ENCODE measurements at places on chromosomes 7 and 10.

DNA sequence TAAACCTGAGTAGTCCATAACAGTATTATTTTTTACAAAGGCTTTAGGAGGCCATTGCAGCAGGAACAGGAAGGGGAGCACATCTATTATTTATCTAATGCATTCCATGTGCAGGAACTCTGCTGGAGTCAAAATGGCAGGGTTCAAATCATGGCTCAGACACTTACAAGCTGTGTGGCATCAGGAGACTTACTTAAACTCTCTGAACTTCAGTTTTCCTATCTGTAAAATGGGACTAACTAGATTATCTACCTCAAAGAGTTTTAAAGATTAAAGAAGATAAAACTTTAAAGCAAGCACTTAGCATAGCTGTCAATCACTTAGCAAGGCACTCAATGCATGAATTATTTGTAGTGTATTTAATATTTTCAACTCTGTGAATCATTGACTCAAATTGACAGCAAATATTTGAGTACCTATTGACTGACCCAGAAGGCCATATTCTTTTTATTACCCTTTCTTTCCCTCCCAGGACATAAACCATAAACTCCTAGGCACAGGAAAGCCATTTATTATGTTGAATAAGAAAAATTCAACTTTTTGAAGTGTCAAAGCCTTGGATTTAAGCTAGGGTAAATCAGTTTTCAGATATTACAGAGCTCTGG lies 115.8 kb upstream of the FAM204A start:
- no peak for DNase-seq

DNA sequence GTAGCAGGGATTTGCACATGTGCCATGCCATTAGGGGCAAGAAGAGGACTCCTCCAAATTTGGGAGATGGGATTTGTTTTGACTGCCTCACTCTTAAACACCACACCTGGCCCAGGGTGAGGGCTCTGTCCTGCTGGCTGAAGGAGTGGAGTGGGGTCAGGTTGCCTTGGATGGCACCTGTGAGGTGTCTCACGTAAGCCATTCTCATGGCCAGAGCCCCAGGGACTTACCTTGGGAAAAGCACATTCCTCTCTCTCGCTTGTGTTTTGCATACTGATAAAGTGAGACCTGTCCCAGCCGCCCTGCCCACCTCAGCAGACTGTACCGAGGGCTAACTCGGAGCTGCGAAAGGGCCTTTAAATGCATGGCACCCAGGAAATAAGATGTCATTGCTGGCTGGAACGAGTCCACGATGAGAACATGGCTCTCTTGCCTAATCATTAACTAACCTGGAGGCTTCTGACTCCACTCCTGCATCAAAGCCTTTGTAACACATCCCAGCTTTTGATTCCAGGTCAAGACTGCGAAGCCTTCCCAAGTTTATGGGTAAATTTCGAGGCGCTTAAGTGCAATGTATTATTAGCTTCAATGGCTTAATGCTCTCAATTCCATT lies 184.0 kb upstream of the RNF32 start:
- no peak for DNase-seq

DNA sequence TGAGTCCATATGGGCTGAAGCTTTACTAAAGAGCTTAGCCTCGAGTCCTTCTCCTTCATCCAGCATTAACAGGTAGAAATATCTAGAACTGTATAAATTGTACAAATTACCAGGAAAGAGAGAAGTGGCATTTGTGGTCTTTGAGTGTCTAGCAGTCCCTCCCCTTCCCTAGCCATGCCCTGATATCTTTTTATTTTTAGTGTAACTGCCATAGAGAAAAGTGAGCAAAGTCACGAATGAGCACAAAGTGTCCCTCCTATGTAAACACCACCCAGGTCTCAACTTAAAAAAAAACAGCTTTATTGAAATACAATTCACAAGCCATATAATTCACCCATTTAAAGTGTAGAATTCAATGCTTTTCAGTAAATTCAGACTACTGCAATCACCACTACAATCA lies 339.0 kb upstream of the ZMIZ1 start:
- DNase-seq = no peak

- DNase-seq = no peak
Observed at GRCh38 chr7:99452541-99452940, 13.4 kb downstream of the ATP5MF start.

DNA sequence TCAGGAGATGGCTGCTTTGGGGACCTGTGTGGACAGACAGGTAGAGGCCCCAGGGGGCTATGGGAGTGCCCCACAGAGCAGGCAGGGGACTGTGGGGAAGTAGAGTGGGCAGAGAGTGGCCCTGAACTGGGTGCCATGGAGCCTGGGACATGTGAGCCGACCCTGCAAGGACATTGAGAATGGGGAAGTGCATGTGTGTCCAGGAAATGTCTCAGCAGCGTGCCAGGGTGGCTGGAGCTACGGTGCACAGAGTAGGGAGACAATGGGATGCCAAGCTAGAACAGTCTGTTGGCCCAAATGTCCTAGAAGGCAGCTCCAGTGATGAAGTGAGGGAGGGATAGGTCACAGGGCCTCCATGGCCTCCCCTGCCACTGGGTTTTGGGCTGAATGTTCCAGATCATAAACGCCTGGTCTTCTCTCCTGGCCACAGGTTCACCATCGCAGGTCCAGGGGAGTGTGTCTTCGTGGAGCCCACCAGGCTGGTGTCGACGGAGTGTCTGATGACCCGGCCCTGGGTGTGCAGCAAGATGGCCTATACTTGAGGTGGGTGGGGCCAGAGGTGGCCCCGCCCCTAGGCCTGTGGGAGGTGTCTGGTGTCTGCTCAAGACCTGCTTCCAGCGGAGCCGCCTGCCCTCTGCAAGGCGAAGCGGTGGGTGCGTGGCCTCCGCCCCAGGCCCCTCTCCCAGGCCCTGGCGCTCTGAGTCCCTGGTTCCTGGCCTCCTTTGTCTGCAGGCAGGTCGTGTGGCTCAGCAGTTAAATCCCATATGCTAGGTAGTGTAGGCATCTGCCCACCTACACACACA lies 20.5 kb downstream of the CLEC2L start:
- no peak for DNase-seq

DNA sequence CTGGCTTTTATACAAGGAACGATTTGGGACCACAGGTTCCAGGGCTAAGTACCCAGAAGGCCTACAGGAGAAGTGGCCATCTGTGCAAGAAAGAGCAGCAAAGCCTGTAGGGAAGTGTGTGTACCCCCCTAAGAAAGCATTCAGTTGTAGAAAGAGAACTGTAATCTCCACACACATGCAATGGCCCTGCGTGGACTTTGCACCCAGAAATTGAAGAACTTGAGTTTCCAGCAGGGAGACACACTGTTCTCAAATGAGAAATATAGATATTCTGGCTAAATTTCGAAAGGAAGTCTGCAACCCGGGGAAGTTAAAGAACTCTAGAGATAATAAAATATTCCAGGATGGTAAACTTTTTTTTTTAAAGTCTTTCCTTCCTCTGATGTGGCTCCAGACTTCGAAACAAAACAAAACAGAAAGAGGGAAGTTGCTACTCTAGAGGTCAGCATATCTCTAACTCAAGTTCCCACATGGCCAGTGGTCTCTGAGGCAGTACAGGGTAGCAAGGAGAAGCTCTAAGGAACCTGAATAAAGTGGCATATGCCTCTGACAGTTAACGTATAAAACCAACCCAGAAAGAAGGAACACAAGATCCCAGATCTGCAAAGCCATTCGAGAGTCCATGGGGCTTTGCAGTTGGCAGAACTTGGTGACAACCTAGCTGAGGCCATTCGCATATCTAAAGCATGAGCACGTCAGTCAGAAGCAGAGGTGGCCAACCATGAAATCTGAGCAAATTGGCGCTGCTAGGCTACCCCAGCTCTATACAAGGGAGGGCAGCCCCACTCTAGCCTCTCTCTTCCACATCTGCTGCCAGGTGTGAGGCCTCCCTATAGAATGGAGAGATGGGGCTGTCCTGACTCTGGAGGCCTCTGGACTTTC lies 56.6 kb downstream of the ELMO1 start:
- DNase-seq = no peak

- no peak for DNase-seq
Observed at GRCh38 chr10:101682172-101682825, 12.7 kb downstream of the FBXW4 start.

All from kidney capillary endothelial cell (primary cell).